ENCODE measurements at places on chromosomes 1 and 21. TPM values are rescaled to one million over a fixed set of nuclear protein-coding genes. Genes with fewer than 3 reads are reported as not detected.

Gene LCE2C
- not detected for total RNA-seq

Gene GBP4
- 1.2 TPM for total RNA-seq

Gene MAPKAPK2
- total RNA-seq: 63.1 TPM

Gene B3GALT2
- 3.2 TPM for total RNA-seq

Gene FALEC
- total RNA-seq: 0.80 TPM

Gene CENPF
- total RNA-seq: 141 TPM

Gene ALX3
- 1.4 TPM for total RNA-seq

Gene HSD3B1
- 10.3 TPM for total RNA-seq

GRCh38 chr1:183568176-183569021 is 21.9 kb downstream of the NCF2 start:
- DNase-seq: no peak

DNA sequence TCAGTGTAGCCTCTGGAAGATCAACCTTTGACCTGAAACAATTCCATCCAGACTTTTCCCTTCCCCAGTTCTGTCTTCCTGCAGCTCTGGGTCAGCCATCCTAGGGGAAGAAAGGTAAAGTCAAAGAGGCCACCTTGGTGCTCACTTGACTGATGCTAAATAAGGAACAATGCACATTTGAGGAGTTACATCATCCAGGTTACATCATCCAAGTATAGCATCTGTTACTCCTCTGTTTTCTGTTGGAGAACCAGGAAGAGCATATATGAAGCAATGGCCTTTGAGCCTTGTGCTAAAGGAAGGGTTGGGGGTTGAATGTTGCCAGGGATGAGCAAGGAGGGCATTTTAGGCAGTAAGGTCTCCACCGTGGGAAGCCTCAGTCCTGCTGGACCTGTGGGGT is 3.1 kb upstream of the DSCAM start:
- DNase-seq: no peak

DNA sequence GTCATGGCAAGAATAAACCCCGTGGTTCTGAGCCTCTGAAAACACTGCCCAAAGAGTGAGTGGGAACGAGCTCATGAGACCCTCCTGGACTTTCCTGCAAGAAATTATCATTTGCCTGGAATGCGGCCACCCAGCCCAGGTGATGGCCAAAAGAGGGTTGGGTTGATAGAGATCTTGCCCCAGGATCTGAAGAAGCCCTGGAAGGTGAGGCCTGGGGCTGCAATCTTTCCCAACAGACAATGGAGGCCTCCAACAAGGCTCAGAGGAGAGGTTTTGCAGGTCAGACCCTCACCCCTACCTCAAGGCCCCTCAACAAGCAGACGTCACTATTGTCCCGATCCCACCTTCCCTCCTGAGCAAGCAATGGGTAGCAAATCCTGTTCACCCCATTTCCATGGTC is 106.0 kb upstream of the SOD1 start:
- DNase-seq: no peak

GRCh38 chr1:212688341-212689047 is 11.1 kb downstream of the BATF3 start:
- peak; percentile 13 for DNase-seq

- no peak for DNase-seq
These were observed 22.9 kb downstream of the PADI4 start for GRCh38 chr1:17330856-17331255.

DNA sequence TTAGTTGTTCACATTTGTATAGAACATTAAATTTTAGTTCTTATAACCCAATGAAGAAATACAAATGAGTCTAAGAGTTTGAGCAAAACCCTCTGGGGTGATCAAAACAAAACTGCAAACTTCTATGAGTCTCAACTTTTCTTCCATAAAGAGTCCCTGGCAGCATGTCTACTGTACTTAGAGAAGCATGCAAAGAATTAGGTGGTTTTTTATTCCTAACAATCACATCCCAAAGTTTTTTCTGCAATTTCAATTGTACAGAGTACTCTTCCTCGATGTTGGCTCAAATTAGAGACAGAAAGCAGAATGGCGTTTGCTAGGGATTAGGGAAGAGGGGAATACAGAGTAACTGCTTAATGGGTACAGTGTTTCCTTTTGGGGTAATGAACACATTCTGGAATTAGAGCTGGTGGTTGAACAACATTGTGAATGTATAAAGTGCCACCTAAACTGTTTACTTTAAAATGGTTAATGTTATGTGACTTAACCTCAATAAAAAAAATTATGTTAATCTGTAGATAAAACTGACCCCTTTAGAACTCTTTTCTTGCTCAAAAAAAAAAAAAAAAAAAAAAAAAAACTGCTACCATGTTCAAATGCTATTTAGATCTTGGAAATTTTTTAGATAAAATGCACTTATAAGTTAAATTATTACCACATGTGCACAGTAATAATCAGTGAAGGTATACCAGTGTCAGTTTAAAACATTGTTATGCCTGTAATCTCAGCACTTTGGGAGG is 4.8 kb downstream of the RC3H1 start:
- DNase-seq: no peak

GRCh38 chr1:65230731-65231481 is 78.4 kb upstream of the DNAJC6 start:
- DNase-seq: no peak

DNA sequence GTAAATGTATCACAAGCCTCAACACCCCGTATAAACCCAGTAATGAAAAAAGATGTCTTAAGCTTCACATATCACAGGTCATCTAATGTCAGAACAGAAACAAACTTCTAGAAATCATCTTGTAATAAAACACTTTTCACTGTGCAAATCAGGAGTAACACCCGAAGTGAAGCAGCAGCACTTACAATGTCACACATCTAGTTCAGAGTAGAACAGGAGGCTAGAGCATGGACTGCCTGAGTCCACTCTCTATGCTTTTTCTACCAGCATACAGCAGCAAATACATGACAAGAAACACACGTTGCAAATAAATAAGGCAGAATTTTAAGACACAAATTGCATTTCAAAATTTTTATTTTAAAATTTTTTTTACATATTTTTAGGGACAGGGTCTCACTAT is 57.2 kb downstream of the AKT3 start:
- DNase-seq: no peak

GRCh38 chr1:81681601-81682266 is 119.0 kb upstream of the ADGRL2 start:
- no peak for DNase-seq

DNA sequence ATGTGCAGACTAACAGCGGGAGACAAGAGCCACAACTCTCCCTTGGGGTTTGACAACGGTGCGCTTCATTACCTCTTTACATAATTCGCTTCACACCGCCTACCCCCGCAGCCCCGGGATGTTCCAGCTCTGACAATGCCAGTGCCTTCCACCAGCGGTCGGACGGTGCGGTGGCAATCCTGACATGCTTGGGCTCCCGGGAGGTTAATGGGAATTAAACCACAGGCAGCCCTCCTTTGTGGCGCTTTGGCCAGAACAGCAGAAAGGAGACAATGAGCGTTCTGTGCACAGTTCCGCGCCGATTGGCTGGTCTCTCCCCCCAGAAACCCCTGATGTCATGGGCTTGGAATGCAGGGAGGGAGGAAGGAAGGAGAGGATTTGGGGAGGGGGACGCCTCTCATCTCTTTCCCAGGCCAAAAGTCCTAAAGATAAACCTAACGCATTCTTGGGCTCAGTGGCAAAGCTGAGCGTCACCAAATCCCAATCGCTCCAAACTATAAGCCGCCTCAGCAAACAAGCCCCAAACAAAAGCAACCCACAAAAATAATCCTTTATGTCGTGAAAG is 1.3 kb downstream of the CNN3 start:
- peak; percentile 83 for DNase-seq

DNA sequence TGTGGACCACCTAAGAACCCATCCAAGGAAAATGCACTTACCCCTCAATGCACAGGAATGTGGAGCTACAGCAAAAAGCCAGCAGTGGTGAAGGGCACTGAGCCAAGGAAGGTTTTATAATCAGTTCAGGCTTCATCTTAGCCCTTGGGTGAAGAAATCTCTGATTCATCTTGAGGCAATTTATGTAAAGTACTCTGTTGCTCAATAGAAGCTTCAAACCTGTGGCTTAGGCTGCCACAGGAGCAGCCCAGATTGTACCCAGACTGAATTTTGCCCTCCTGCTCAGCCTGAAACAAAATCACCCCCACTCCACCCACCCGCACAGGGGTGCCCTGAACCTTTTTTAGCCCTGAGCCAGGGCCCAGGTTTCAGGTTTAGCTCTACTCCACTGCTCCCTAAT is at the start of gene S100A12:
Gene S100A12, minus strand, starts transcription at position 111 of the 400 bp plus-strand sequence. CDS start 1,029 bp downstream, outside the sequence.
- no peak for DNase-seq

DNA sequence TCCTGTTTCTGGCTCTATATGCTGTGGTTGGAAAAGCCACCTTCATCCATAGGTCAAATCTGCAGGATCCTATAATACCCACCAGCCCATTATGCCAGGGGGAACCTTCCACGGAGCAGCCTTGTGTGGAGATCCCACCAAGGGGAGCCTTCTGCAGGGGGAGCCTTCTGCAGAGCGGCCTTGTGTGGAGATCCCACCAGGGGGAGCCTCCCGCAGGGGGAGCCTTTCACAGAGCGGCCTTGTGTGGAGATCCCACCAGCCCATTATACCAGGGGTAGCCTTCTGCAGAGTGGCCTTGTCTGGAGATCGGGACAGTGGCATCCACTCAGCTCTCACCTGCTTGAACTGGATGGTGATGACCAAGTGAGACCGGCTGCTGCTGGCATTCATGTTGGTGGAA is 85.3 kb downstream of the SCCPDH start:
- no peak for DNase-seq

GRCh38 chr21:32303385-32303784 is 4.7 kb downstream of the MRAP start:
- no peak for DNase-seq

- DNase-seq: no peak
These were observed 368.5 kb downstream of the RPS6KC1 start for GRCh38 chr1:213419401-213420030.

- no peak for DNase-seq
These were observed 1592.9 kb downstream of the MRPL39 start for GRCh38 chr21:24014381-24014780.

GRCh38 chr1:216207154-216207553 is 216.1 kb downstream of the USH2A start:
- DNase-seq: no peak

DNA sequence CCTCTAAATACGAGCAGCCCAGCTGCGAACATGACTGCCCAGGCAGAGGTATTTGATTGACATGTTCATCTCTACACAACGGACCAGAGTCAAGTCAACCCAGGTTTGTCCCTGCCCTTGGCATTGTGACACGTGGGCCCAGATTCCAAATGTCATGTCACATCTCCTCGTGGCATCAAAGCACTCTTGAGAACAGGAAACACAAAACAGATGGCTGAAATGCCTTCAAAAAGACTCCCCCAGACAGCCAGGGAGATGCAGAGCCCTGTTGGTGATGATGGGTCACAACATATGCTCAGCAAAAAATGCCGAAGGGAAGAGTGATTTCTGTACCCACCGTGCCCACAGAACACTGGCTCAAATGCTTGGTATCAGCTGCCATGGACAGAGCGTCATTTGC is 337.8 kb upstream of the DAB1 start:
- DNase-seq: no peak

DNA sequence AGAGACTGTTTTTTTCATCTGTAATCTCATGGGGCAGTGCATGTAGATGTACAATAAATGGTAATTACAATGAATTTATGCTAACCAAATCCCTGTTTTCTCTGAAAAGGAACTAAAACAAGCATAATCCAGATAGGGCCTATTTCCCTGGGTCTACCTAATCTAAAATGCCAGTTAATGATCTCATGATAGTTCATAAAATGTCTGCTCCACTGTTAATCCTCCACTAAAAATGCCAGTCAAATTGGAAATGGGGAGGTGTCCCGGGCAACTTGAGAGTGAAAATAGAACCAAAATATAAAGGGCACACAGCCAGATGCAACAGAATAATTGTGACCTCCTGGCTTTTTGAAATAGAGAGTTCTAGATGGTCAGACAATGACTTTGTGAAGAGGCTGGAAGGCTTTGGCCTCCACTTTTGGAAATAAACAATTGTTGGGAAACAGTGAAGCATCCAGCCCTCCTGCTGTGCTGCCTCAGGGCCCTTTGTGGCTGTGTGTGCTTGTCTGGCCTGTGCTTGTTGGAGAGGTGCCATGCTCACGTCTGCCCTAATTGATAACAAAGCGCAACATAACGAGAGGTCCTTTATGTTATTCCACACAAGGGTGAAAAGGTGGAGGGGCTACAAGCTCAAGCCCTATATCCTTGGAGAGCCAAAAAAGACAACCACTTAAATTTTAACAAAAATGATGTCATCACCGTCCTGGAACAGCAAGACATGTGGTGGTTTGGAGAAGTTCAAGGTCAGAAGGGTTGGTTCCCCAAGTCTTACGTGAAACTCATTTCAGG is 97.7 kb downstream of the ATP5PO start:
- DNase-seq: no peak

GRCh38 chr1:62362926-62363325 is 43.7 kb upstream of the KANK4 start:
- DNase-seq: no peak

- DNase-seq: no peak
These were observed 42.1 kb downstream of the TMCO4 start for GRCh38 chr1:19757641-19758040.

GRCh38 chr1:151367658-151368392 is 4.7 kb downstream of the SELENBP1 start:
- no peak for DNase-seq

DNA sequence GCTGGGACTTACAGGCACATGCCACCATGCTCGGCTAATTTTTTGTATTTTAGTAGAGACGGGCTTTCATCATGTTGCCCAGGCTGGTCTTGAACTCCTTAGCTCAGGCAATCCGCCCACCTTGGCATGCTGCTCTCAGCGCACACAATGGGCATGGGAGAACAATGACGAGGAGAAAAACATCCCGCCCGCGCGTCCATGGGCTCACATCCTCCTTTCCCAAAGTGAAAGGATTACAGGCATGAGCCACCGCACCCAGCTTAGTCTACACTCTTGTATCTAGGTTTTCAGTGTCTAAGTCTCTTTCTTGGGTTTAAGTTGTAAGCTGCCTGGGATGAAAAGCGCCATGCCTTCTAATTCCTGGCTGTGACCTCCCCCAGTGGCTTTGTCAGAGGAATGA is 37.9 kb downstream of the CDK18 start:
- peak; percentile 48 for DNase-seq

- no peak for DNase-seq
These were observed 868 bp downstream of the C1orf21 start for GRCh38 chr1:184387476-184388318.

DNA sequence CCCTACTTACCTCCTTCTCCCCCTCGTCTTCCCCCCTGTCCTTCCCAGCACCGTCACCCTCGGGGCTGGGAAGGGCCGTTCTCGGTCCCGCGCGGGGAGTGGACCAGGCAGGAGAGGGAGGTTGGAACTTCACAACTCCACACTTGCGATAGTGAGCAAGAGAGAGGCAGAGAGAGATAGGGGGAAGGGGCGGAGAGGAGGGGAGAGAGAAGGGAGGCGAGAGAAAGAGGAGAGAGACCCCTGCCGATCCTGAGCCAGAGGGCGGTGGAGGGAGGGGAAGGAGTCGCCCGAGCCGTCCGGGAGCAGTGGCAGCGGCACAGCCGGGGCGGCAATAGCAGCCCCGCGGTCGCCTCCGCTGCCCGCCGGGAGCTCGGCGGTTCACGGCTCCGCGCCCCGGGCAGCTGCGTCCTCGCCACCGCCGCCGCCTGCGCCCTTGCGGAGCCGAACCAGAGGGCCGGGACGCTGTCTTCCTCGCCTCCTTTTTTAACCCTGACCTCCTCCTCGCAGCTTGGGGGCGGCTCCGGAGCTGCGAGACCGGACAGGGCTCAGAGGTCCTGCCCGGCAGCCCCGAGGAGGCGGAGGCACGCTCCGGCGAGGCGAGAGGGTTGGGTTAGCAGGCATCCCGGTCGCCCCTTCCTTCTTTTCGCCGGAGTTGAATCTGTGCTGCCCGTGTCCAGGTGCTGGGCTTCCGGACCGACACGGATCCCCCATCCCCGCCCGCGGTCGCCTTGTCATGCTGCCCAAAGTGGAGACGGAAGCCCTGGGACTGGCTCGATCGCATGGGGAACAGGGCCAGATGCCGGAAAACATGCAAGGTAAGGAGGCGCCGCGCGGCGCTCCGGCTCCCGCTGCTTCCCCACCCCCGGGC is 11.7 kb downstream of the NR5A2 start:
- DNase-seq: peak; percentile 69

Data from type B pancreatic cell (in vitro differentiated cells).